ENCODE measurements at places on chromosomes 13 and 19. TPM values are rescaled to one million over a fixed set of nuclear protein-coding genes. Genes with fewer than 3 reads are reported as not detected.
A peak's percentile ranks its signal among the peaks of the same experiment; 100 is the strongest.

Gene EFNA2
- 0.10 TPM for total RNA-seq

Gene LSR
- total RNA-seq, result 42.8 TPM

- DNase-seq, result no peak
Observed at GRCh38 chr13:106391271-106391670, 144.2 kb downstream of the EFNB2 start.

DNA sequence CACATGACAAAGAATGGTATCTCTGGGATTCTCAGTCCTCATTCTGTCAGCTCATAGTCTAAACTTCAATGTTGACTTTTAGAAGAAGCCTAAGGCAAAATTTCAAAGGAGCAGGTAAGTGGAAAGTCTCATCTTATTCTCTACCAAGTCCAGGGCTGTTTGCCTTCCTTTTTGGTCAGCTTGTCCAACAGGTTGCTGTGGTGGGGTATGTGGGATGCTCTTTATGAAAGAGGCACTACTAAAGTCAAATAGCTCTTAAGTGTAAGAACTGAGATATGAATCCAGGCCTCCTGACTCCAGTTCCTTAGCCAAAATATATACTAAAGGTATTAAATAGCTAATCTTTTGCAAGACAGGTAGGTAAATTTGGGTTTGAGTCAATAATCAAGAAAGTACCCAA, 540.6 kb upstream of the SPRY2 start:
- no peak for DNase-seq

Gene PNMA8A
- total RNA-seq, result 15.4 TPM

Gene PCDH17
- total RNA-seq, result under 0.01 TPM

DNA sequence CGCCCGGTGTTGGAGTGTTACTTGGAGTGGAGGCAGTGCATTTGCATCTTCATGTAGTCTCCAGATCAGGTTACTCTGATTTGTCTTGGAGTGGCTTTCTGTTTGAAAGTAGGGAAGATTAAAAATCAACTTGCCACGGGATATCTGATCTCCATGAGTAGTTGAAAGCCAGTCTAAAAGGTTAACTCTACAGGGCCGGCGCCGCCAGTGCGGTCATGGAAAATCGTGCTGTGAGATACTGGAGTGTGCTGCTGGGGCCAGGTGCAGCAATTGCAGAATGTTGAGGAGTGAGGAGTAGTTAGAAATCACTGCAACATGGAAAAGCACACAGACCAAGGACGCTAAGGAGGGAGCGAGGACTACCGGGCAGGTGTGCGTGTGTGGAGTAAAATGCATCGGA, 175.0 kb downstream of the STK24 start:
- DNase-seq, result no peak

- DNase-seq, result no peak
Observed at GRCh38 chr19:6219586-6220290, 60.0 kb downstream of the MLLT1 start.

Gene PEAK3
- 0.05 TPM for total RNA-seq

DNA sequence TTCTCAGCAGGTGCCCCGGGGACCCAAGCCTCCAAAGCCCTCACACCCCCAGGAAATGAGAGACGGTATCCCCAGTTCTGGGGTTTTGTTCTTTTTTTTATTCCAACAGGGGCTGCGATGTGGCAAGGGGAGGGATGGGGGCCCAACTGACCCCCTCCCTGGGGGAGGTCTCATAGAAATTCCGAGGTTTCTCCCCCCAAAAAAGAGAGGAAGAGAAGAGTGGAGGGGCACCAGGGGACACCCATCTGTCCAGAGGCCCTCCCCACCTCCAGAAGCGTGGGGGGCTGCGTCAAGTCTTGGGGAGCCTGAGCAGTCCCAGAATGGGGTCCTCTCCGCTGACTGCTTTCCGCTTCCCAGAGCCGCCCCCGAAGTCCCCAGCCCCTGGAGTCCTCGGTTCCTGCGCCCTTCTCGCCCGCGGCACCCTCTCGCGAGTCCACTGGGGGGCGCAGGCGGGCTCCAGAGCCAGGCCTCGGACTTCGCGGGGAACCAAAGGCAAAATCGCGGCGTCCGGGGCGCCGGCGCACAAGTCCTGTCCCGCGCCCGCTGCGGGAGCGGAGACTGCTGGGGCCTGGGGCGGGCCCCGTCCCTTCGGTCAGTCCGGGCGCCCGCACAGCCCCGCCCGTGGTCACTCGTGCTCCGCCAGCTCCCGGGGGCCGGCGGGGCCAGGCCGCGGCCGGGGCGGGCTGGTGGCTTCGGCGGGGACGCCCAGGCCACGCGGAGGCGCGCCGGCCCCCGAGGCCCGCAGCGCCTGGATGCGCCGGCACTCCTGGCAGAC, 4.4 kb upstream of the ATP1A3 start:
- no peak for DNase-seq

GRCh38 chr13:50320271-50320862, 305.1 kb downstream of the KCNRG start:
- peak; percentile 87 for DNase-seq

Gene GARIN5A
- total RNA-seq, result 0.52 TPM

DNA sequence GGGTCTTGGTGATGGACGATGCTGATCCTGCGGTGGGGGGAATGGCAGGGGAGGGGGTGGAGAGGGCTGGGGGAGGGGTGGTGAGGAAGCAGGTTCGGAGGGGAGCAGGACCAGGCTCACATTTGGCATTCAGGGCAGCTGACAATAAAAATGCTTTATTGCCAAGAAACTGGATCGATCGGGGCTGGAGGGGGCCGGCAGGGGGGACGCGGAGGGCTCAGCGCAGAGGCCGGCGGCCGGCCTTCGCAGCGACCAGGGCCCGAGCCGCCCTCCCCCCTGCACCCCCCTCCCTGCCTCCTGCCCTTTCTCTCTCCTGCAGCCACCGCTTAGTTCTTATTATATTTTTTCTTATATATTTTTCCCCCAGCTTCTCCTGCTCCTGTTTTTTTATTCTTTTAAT, 18.1 kb upstream of the POU2F2 start:
- DNase-seq, result no peak

GRCh38 chr19:51772977-51773376, 12.0 kb downstream of the FPR2 start:
- no peak for DNase-seq

Gene SBSN
- total RNA-seq, result not detected

Gene CEACAM8
- total RNA-seq, result not detected

DNA sequence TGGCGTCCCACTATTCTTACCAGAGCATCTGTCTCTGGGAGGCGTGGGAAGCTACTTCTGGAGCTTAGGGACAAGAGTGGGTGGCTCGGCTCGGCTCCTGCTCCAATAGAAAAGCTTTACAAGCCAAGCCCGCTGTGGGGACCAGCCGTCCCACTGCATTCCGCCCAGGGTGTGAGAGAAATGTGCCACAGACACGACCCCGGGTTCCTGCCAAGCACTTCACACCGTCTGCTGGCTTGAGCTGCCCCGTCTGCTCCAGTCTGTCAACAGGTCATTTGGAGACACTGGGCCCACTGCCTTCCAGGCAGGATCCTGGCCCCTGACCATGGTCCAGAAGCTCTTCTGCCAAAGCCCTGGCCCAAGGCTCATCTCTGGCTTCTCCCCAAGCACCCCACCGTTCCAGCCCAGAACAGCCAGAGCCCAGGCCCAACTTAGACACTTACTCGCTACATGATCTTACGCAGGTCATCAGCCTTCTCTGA, 6.5 kb upstream of the FKRP start:
- no peak for DNase-seq

Gene ZNF738
- total RNA-seq, result 7.4 TPM

Gene RAB20
- total RNA-seq, result 13.9 TPM

Gene CACNG7
- not detected for total RNA-seq

Gene PABPC3
- total RNA-seq, result 0.17 TPM

Gene CYP4F8
- total RNA-seq, result not detected

DNA sequence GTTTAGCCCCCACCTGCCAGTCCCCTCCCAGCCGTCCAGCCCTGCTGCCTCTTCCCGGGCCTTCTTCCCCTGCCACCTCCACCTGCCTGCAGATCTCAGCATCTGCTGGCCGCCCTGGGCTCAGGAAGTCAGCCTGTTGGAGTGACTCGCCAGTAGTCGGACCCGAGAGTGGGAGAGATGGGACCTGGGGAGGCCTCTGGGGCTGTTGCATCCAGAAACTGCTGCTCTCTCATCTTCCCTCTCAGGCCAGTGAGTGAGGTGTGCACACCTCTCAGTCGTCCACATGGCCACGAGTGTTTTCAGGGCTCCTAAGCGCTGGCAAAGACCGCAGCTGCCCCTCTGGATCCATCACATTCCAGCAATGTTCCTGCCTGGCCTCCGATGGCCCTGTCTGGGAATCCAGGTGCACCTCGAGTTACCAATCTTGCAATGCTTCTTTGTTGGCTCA, 151.8 kb upstream of the SOX1 start:
- DNase-seq, result no peak

Gene LILRB4
- total RNA-seq, result not detected

Gene TNFSF13B
- 1.3 TPM for total RNA-seq

- DNase-seq, result no peak
Observed at GRCh38 chr13:27128825-27129627, 42.6 kb downstream of the USP12 start.

DNA sequence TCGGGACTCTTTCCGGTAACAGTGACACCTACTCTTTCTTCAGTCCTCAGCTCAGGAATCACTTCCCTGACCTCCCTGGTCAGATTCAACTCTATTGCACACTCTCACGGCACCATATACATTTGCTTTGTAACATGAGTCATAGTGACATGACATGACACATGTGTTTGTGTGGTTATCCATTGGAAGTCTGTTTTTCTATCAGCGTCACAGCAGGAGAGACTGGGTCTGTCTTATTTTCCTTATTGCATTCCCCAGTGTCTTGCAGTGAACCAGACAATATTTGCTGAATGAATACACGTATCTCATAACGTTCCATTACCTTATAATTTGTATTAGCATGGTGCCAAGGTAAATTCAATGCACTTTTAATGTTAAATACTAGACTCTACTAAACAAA, 102.0 kb downstream of the DCLK1 start:
- no peak for DNase-seq

Gene COL4A1
- total RNA-seq, result 1,793 TPM

DNA sequence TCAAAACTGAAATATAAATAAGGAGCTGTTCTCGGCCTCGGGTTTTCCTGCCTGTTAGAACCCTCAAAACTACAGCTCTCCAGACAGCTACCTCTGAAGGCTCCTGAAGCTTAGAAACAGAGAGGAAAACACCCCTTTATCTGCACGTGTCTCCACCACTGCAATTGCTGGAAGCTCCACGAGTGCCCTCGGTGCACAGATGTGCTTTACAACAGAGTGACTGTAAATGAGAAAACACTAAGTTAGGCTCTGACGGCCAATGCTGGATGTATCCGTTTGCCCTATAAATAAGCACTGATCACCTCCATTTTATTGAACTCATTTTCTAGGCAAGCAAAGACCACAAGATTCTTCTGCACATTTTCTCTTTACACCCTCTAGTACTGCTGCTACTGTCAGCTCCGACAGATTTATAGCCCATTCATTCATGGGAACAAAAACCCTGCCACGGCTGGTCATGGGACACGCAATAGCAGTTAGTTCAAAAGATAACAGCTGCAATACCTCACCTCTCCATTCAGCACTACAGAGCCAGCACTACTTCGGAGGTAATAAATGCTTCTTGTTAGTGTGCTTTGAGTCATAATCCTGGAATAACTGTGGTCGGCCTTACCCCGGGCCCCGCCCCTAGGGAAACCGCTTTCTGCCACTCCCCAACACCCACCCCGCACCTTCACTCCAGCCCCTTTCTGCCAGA, 241.1 kb upstream of the ZNF507 start:
- peak; percentile 22 for DNase-seq

Gene PGLYRP2
- total RNA-seq, result not detected

Gene LILRB1
- total RNA-seq, result not detected

Gene TMC4
- total RNA-seq, result 21.9 TPM

Gene KCNRG
- 7.6 TPM for total RNA-seq

GRCh38 chr13:31848621-31849020, 109.3 kb downstream of the RXFP2 start:
- DNase-seq, result no peak

DNA sequence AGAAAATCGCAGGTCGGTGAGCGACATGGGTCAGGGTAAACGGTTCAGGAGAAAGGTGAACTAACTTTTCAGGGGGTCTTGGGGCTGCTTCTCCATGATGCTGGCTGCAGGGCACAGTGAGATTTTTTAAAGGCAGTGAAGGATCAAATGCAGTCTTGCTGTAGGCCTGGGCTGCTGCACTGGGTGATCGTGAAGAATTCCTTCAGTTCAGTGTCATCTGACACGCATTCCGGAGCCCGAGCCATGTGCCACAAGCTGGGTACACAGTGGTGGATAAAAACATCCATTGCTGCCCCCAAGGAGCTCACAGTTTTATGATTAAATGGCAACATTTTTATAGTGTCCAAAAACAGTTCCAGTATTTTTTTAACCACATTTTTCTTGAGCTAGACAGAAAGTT, 56.3 kb upstream of the GPR12 start:
- DNase-seq, result no peak

GRCh38 chr13:23790577-23791170, 98.5 kb downstream of the MIPEP start:
- DNase-seq, result peak; percentile 17

GRCh38 chr19:52231154-52231910, 38.1 kb upstream of the ZNF766 start:
- DNase-seq, result no peak
